NCI-H2107 (cell line): ENCODE measurements at places on chromosomes 13 and 19.

DNA sequence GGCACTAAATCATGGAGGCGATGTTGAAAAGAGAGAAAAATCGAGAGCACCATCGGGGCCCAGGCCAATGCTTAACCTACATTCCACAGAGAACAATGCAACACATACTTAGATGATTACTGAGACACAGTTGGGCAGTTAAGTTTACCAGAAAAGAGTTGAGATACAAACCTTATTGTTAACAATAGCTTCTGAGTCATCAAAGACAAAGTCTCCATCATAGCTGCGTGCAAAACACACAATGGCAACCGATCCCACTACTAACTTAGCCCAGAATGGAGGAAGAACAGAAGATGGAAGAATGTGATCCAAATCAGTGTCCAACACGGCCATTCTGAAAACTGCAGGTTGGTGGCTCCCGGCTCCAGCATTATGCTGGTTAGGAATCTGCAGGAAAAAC is 6.2 kb downstream of the TMTC4 start:
- DNase-seq = no peak

DNA sequence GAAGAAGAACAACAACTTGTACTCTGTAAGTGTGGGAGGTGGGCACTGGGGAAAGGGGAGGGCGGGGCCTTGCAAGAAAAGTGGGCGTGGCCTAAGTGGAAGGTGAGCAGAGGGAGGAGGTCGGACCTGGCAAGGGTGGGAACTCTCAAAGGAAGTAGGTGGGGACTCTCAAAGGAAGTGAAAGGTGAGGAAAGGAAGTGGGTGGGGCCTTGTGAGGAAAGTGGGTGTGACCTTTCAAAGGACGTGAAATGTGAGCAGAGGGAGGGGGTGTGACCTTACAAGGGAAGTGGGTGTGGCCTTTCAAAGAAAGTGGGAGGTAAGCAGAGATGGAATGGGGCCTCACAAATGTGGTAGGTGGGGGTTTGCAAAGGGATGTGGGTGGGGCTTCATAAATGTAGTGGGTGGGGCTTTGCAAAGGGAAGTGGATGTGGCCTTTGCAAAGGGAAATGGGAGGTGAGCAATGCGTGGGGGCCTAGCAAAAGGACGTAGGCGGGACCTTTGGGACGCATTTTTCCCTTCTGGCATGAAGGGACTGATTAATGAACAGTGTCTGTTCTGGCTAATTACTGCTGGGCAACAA is 25.9 kb downstream of the ACSBG2 start:
- DNase-seq = no peak

- no peak for DNase-seq
Observed at GRCh38 chr13:29519921-29520320, 75.6 kb downstream of the SLC7A1 start.

GRCh38 chr13:107765724-107766401 is 449.5 kb downstream of the LIG4 start:
- no peak for DNase-seq

DNA sequence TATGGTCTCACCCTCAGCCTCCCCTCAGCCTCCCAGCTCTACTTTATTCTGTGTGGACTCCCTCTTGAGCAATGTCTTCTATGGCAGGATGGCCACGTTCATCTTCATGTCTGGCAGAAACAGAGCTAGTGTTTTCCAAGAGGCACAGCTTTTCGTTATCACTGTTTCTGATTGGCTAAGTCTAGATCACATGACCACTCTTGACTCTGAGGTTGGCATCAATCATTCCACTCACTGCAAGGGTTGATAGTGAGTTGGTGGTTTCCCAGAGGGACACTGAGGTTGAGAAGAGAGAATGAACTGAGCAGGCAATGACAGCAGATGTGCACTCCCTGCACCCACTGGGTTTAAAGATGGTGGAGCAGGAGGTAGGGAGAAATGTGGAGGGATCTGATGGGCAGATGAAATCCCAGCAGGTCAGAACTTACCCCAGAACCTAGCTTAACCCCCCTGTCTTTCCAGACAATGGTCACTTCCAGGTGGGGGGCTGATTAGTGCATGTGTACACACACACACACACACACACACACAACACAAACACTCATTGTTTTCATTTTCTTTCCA is 26.3 kb upstream of the UQCRFS1 start:
- no peak for DNase-seq

- no peak for DNase-seq
Observed at GRCh38 chr13:20118268-20119140, 42.3 kb downstream of the GJA3 start.

GRCh38 chr13:98450539-98451111 is 126.3 kb downstream of the STK24 start:
- DNase-seq = no peak

GRCh38 chr13:93412676-93413075 is 186.1 kb downstream of the GPC6 start:
- DNase-seq = no peak

- no peak for DNase-seq
Observed at GRCh38 chr19:39832341-39833083, 1.4 kb downstream of the DYRK1B start.

DNA sequence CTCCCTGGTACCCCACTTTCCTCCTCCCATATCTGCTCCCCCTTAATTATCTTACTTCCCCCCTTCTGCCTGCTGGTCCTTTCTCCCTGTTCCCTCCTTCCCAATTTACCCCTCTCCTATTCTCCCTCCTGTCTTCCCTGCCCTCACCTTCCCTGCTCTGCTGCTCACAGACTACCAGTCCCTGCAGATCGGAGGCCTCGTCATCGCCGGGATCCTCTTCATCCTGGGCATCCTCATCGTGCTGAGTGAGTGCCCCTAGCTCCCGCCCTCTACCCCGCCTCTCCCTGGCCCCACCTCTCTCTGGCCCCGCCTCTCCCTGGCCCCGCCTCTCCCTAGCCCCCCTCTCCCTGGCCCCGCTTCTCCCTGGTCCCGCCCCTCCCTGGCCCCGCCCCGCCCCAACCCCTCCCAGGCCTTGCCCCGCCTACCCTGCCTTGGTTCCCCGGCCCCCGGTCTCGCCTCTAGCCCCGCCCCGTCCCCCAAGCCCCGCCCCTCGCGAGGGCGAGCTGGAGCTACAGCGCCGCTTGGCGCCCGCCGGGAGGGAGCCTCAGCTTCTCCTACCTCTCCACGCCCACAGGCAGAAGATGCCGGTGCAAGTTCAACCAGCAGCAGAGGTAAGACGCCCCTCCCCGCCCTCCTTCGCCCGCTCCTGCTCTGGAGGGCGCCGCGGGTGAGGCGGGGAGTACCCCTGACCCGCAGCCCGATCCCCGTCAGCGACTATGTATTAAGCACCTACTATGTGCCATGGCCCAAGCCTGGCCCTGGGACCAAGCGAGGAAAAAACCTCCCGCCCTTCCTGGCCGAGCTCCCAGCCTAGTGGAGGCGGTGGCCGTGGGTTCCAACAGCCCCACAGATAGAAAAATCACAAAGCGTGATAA is 1.9 kb upstream of the FXYD7 start:
- no peak for DNase-seq

DNA sequence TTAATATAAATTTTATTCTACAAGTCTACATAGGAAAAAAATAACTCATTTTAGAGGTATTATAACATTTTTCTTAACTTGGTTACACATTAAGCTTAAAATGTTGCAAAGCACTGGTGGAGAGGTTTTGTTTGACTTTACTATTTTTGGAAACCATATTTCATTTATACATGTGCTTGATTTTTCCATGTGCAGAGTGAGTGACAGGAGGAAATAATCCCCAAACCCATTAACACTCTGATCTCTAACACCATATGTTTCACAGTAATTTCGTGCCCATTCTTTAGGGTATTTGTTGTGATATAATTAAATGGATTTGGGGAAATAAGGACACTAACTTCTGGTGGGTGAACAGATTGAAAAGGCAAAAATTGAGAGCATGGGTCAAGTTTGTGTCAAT is 2124.4 kb upstream of the PCDH20 start:
- DNase-seq = no peak

DNA sequence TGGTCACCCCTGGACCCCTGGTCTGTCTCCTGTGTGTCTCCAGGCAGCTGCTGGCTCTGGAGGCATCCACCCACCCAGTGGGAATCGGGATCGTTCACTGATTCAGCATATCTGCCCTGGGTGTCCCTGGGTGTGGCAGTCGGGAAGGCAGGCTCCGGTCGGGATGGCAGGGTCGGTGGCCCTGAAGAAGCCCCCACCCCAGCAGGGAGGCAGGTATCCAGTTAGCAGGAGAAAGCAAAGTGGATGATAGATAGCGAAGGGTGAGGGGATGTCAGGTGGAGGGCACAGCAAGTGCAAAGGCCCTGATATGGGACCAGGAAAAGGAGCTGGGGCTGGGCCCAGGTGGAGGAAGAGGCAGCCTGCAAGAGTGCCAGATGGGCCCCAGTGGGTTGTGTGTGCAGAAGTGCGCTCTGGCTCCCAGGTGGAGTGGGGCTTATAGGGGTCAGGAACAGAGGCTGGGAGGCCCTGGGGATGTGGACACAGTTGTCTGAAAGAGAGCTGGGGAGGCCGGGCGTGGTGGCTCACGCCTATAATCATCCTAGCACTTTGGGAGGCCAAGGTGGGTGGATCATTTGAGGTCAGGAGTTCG is 2.3 kb downstream of the SSBP4 start:
- no peak for DNase-seq

DNA sequence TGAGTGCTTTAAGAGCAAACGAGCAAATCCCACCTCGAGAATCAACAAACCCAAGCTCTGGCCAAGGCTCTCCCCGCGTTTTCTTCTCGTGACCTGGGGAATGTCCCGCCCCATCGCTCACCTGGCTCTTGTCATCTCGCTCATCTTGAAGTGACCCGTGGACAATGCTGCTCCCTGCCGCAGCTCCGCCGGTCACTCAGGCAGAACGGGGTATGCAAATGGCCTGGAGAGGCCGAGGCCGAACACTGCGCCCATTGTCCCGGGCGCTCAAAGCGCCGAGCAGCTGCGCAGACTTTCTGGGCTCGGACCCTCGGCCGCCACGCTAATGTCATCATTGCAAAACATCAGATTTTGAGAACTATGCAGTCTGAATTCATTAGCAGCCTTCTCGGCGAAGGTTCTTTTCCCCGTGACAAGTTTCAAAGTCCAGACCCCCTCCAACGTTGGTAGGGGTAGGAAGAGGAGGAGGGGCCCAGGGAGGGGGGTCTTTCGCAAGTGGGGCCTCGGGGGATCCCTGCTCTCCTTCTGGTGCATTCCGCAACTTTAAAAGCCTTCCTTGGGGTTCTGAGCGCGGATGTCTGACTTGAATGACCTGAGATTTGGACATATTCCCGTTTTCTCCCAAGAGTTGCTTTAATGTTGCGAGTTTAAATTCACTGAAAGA is 39.7 kb downstream of the SOX1 start:
- DNase-seq = no peak
